Thoracic aorta (tissue), 2 donors: ENCODE measurements at places on chromosomes 3 and 15. TPM values are rescaled to one million over a fixed set of nuclear protein-coding genes. Genes with fewer than 3 reads are reported as not detected.

FANCD2OS gene
- total RNA-seq = not detected

BCHE gene
- 2.2 TPM for total RNA-seq

SCAANT1 gene
- total RNA-seq = not detected

MCF2L2 gene
- 1.5 TPM for total RNA-seq

OSTN gene
- not detected for total RNA-seq

SYNPR gene
- not detected for total RNA-seq

WDR93 gene
- total RNA-seq = not detected

CCDC54 gene
- not detected for total RNA-seq

DPH6 gene
- 34.8 TPM for total RNA-seq

- no peaks in the 10 kb centered on the region for H3K4me1 ChIP-seq
- H3K27ac ChIP-seq = no peak overlapping the region
- no peaks in the 10 kb centered on the region for H3K36me3 ChIP-seq
- no peak overlapping the region for H3K4me3 ChIP-seq
These were observed 74.8 kb downstream of the IGF2BP2 start for GRCh38 chr3:185750015-185750414.

- no peak for DNase-seq
- no peaks in the 10 kb centered on the region for H3K36me3 ChIP-seq
- peaks cover 43% of the 10 kb centered on the region for H3K4me1 ChIP-seq
- H3K27ac ChIP-seq = no peak overlapping the region
- no peaks in the 10 kb centered on the region for H3K27me3 ChIP-seq
These were observed 94.5 kb upstream of the MYZAP start for GRCh38 chr15:57496946-57497869.

DNA sequence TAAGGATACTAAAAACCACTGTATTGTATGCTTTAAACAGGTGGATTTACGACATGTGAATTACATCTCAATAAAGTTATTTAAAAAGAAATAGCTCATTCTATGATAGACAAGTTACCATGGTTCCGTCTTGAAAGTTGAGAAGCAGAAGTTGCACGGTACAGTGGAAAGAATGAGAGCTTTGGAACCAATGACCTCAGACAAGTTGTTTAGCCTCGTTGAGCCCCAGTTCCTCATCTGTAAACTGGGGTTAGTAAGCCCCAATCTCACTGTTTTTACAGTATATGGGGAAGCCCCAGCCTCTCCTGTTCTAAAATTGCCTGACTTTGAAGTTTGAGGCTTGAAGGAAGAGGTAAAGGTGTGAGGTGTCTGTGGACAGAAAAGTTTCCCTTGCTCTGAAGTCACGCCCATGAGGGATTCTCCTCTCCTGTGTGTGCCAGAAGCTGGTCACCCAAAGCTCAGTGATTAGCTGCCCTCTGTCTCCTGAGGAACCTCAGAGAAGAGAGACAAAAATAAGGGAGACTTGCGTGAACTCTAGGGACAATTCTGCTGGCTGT is 10.0 kb downstream of the CRYGS start:
- no peaks in the 10 kb centered on the region for H3K36me3 ChIP-seq
- DNase-seq = no peak
- no peaks in the 10 kb centered on the region for H3K4me1 ChIP-seq

GRCh38 chr15:70602834-70603560 is 160.4 kb downstream of the UACA start:
- H3K27me3 ChIP-seq = no peaks in the 10 kb centered on the region
- no peaks in the 10 kb centered on the region for H3K36me3 ChIP-seq
- DNase-seq = no peak
- no peak overlapping the region for H3K27ac ChIP-seq

GRCh38 chr3:123798550-123798949 is 85.6 kb downstream of the MYLK start:
- H3K36me3 ChIP-seq = peaks cover 5% of the 10 kb centered on the region
- H3K27ac ChIP-seq = peak overlapping the region; percentile 10
- H3K27me3 ChIP-seq = no peaks in the 10 kb centered on the region
- H3K4me1 ChIP-seq = peaks cover 34% of the 10 kb centered on the region

GRCh38 chr3:146884296-146884695 is 279.1 kb upstream of the PLSCR5 start:
- no peak overlapping the region for H3K4me3 ChIP-seq
- no peaks in the 10 kb centered on the region for H3K36me3 ChIP-seq
- H3K27ac ChIP-seq = no peak overlapping the region
- H3K27me3 ChIP-seq = no peaks in the 10 kb centered on the region
- H3K4me1 ChIP-seq = no peaks in the 10 kb centered on the region

DNA sequence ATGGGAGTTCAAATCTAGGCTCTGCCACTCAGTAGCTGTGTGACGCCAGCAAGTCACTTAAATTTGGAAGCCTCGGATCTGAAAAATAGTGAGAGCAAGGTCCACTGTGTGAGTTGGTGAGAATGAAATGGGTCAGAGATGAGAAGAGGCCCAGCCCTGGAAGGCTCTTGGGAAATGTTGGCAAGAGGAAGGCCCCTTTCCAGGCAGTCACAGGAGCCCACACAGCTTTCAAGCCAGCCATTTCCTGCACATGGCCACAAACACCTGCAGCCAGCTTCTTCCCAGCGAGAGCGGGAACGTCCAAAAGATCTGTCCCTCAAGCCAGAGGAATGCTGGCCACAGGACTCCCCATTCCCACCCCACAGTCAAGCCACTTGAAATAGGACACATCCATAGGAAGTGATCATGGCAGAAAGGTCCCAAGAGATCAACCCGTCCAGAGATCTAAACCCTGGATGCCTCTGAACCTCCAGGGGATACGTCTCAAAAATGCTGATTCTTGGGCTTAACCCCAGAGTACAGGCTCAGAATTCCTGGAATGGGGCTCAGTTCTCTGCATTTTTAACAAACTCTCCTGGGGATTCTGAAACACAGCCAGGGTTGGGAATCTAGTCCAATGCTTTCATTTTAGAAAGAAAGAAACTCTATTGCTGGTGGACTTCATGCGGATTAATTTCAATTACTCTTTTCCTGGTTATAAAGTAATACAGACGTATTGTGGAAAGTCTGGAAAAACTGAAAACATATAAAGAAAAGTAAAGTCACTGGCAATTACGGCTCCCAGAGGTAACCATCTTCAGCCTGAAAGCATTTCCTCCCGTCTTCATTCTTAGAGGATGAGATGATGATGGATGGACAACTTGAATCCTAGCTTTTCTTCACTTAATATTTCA is 35.9 kb downstream of the NTRK3 start:
- peak overlapping the region; percentile 41 for H3K4me3 ChIP-seq
- H3K36me3 ChIP-seq = no peaks in the 10 kb centered on the region
- H3K27me3 ChIP-seq = no peaks in the 10 kb centered on the region
- no peak for DNase-seq
- H3K27ac ChIP-seq = peak overlapping the region; percentile 9

DNA sequence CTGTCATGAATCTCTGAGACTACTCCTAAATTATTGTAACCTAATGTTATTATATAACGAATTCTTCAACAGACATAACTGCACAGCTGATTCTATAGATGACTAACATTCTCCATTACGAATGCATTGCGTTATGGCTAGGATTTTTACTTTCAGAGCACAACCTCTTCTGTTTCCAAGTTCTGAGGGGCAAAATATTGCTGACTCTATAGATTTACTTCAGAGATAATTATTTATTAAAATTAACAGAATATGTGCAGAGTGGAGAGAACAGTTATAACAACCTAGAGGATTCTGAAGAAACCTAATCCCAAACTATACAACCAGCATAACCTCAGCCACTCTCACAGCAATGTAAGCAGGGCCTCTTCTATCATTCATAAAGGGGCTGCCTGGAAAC is 25.9 kb downstream of the SLITRK3 start:
- no peaks in the 10 kb centered on the region for H3K36me3 ChIP-seq
- no peaks in the 10 kb centered on the region for H3K4me1 ChIP-seq
- no peaks in the 10 kb centered on the region for H3K27me3 ChIP-seq
- H3K27ac ChIP-seq = no peak overlapping the region
- no peak for DNase-seq

DNA sequence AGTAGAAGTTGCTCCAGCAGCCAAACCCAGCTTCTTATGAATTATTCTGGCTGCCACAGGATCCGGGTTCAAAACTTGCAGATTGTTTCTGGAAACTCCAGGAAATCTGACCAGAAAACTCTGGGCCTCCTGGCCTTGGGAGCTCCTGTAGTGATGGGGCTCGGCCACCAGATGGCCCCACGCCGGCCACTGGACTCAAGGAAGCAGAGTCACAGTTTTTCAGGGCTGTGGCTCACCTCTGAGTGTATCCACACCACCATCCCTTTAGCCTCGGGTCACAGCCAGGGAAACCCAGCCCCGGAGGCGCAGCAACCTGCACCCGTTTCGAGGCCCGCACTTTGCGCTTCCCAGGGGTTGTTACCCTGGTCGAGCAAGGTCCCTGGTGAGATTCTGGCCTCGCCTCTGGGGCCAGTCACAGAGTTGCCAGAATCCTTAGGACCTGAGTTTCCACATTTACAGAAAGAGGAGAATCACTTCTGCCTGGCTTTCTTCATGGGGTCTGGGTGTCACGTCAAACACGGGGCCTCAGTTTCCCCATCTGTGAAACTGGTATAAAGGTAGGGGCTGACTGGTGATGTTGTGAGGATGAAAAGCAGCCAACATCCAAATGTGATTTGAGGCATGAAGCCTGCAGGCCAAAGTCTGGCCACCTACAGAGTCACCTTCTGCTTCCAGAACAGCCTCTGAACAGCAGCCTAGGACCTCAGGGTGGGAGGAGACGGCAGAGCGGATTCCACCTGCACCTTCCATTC is 53.5 kb upstream of the LCTL start:
- DNase-seq = peak; percentile 30
- H3K4me1 ChIP-seq = peaks cover 61% of the 10 kb centered on the region
- no peaks in the 10 kb centered on the region for H3K27me3 ChIP-seq
- no peaks in the 10 kb centered on the region for H3K36me3 ChIP-seq
- peak overlapping the region; percentile 38 for H3K27ac ChIP-seq

DNA sequence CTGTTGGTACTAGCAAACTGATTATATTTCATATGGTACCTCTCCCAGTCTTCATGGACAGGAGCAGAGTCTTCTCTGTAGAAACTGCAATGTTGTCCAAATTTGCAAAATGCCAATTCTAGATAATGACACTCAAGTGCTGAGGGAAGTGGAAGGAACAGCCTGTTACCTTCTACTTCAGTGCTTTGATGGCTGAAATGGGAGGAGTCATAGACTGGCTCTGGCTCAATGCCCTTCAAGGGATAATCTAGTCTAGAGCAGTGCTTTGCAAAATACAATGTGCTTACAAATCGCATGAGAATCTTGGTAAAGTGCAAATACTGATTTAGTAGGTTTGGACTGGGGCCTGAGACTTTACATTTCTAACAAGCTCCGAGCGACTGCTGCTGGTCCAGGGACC is 51.7 kb upstream of the ACP3 start:
- no peaks in the 10 kb centered on the region for H3K27me3 ChIP-seq
- no peak overlapping the region for H3K27ac ChIP-seq
- no peak for DNase-seq
- no peaks in the 10 kb centered on the region for H3K36me3 ChIP-seq
- no peak overlapping the region for H3K4me3 ChIP-seq
- H3K4me1 ChIP-seq = no peaks in the 10 kb centered on the region

- H3K36me3 ChIP-seq = no peaks in the 10 kb centered on the region
- no peak overlapping the region for H3K4me3 ChIP-seq
- no peaks in the 10 kb centered on the region for H3K27me3 ChIP-seq
- no peak overlapping the region for H3K27ac ChIP-seq
These were observed 64.9 kb upstream of the SELENOK start for GRCh38 chr3:53956586-53956985.

DNA sequence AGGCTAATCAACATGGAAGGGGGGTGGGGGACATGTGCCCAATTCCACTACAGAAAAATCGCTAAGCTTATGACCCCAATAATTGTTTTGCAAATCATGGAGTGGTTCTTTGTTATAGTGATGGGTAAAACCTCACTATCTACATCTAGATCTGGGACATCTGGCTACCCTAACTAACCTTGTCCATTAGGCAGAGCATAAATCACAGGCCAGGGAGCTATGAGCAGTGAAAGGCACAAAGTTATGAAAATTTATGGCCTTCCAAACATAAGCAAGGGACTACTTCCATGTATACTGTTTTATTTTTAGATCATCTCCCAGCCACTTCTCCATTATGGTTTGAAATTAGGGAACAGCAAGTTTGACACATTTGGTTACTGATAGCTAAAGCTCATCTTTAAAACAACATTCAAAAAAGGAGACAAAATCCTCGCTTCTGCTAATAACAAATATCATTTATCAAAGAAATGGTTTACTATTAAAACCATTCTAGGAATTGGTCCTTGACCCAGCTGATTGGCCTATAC is 78.3 kb downstream of the RSL24D1 start:
- no peak for DNase-seq
- H3K27ac ChIP-seq = no peak overlapping the region
- no peaks in the 10 kb centered on the region for H3K36me3 ChIP-seq
- H3K4me3 ChIP-seq = no peak overlapping the region
- H3K4me1 ChIP-seq = no peaks in the 10 kb centered on the region
- H3K27me3 ChIP-seq = no peaks in the 10 kb centered on the region

DNA sequence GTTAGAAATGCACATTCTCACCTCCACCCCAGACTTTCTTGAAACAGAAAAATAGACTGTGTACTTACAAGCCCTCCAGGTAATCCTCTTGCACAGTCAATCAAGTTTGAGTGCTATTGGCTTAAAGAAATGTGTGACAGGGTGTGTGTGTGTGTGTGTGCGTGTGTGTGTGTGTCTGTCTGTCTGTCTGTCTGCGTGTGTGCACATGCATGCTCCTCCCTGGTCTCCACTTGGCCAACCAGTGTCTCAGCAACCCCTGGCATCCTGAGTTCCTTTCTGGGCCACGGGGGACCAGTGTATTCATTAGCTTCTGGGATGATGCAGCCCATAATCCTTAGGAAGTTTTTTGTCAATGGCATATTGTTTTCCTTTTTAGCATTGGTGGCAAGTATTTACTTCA is 128.8 kb upstream of the IL12A start:
- H3K4me1 ChIP-seq = peaks cover 32% of the 10 kb centered on the region
- H3K4me3 ChIP-seq = no peak overlapping the region
- no peaks in the 10 kb centered on the region for H3K36me3 ChIP-seq

GRCh38 chr3:69463531-69463930 is 77.6 kb upstream of the FRMD4B start:
- no peaks in the 10 kb centered on the region for H3K4me1 ChIP-seq
- no peaks in the 10 kb centered on the region for H3K36me3 ChIP-seq
- no peak overlapping the region for H3K4me3 ChIP-seq
- no peaks in the 10 kb centered on the region for H3K27me3 ChIP-seq

GRCh38 chr15:39172380-39173281 is 408.2 kb upstream of the THBS1 start:
- no peaks in the 10 kb centered on the region for H3K4me1 ChIP-seq
- H3K36me3 ChIP-seq = no peaks in the 10 kb centered on the region
- no peak overlapping the region for H3K27ac ChIP-seq
- DNase-seq = no peak

DNA sequence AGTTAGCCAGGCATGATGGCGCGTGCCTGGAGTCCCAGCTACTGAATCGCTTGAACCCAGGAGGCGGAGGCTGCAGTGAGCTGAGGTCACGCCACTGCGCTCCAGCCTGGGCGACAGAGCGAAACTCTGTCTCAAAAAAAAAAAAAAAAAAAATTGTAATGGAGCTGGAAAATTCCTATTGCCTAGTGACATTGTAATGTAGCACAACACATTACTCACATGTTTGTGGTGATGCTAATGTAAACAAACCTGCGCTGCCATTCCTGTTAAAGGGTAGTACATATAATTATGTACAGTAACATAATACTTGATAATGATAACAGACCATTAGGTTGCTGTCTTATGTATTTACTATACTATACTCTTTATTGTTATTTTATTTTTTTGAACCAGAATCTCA is 39.1 kb downstream of the KNL1 start:
- DNase-seq = no peak
- no peak overlapping the region for H3K27ac ChIP-seq
- H3K4me1 ChIP-seq = no peaks in the 10 kb centered on the region
- H3K4me3 ChIP-seq = no peak overlapping the region
